Stimulated activated CD8-positive, alpha-beta memory T cell treated with anti-CD3 and anti-CD28 coated beads, Interleukin-7, amount 100 ng/mL, for 1 hour (primary cell): ENCODE measurements at places on chromosomes 3 and 15.

DNA sequence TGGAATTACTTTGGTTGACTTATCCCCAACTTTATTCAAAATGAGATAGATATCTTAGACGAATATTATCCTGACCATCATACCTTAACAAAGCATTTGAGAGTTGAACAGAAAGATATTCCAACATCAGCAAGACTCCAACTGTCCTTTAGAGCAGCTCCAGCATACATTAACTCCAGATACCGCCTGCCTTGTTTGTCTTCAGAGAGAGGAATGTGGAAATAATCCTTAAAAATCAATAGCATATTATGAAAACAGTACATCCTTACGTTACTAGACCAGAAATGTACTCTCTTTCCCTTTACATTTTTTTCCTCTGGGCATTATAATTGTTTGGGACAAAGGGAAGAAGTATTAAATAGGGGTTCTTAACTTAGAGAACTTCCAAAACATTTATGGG, 1.7 kb downstream of the ANKUB1 start:
- no peak for DNase-seq

DNA sequence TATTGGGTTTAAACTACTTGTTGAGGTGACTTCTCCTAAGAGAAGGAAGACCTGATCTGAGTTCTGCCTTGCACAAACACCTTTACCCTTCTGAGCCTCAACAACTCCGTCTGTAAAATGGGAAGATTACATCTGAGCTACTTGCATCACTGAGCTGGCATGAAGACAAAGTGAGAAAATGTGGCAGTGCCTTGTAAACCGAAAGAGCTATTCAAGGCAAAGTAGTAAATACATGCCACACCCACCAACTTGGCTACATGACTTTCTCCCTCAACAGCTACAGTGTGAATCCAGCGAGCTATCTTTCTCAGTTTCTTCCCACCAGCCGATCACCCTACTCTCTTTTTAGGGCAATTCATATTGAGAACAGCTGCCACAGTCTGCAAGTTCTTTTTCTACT, 148.3 kb downstream of the FOXB1 start:
- no peak for DNase-seq

DNA sequence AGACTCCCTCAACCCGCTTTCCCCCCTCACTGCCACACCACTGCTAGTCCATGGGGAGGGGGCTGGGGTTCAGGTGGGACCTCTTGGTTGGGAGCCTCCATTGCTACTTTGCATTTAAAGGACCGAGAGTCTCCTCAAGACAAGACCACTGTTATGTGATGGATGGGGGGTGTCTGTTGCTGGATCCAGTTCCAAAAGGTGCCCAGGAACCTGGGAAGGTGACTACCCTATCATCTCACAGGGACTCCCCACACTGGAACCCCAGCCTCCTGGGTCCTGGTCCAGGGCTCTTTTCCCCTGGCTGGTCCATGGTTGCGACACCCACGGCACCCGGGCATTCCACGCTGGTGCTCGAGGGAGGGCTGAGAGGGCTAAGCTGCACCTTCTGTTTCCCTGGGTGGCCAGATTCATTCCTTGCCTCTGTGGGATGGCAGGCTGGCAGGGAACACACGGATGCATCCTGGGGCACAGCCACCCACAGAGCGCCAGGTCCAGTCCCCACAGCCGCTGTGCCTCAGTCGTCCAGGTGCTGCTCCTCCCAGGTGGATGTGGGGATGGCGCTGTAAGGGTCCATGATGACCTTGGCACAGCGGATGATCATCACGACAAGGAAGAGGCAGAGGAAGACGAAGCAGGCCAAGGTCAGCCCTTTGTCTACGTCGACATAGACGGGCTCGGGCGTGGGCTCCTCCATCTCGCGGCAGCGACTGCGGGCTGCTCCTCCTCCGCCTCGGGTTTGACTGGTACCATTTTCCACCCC, 48.6 kb downstream of the FAH start:
- DNase-seq: no peak

GRCh38 chr3:54600441-54601204, 327.2 kb downstream of the LRTM1 start:
- no peak for DNase-seq

DNA sequence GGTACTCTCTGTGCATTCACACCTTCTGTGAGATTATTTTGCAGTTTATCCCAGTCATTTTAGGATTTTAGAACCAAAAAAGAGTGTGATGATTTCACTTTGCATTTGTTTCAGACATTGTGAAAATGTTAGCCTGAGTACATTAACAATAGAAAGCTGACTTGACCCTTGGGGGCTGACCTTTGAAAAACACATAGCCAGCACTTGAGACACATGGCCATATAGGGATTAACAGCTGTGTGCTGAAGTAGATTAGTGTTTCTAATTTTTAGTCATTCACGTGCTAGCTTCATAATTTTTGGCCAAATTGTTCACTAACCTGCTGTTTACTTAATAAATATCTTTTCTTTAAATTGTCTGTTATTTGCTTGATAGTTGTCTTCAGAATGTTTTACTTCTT, 3.5 kb downstream of the FEM1B start:
- no peak for DNase-seq
